Activated CD4-positive, alpha-beta T cell treated with anti-CD3 and anti-CD28 coated beads, Interleukin-2, amount 50 U/mL, for 1 hour (primary cell): ENCODE measurements at places on chromosomes 4 and X.

GRCh38 chr4:117588771-117589170, 445.5 kb upstream of the NDST3 start:
- DNase-seq = no peak

DNA sequence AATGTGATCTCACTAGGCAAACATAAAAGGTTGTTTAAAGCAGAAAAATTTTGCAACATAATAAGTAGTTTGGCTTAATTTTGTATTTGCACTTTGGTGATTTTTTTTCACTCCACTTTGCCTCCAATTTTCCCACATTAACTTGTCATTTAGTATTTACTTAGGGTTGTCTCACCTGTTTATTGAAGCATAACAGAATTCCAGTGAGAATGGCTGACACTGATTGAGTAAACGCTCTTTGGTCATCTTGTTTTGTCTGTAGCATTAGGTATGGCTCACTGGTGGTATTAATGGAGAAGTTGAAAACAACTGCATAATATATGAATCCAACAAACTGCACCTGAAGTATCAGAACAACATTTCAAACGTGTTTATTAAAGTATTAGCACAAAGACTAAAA, 799.5 kb upstream of the ADGRL3 start:
- DNase-seq = no peak

GRCh38 chr4:145045180-145045579, 52.8 kb downstream of the ANAPC10 start:
- DNase-seq = no peak

GRCh38 chrX:1592470-1593142, 1.2 kb downstream of the AKAP17A start:
- DNase-seq = no peak

DNA sequence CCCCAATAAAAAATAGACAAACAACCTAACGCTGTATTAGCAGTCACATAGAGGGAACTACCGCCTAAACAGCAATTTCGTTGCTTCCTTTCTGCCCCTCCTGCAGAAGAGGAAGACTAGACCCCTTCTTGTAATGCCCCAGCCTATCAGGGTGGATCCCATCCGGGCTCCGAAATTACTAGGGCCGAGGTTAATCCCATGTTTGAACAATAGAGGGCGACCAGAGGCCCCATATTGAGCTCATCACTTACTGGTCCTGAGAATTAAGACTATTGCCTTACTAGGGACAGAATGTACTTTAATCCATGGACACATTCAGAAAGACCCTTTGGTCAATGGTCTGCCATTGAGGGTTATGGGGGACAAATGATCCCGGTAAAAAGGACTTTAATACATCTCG, 11.8 kb upstream of the ZNF630 start:
- DNase-seq = peak; percentile 35

GRCh38 chr4:151917145-151917734, 156.4 kb upstream of the GATB start:
- DNase-seq = no peak

- DNase-seq = no peak
Observed at GRCh38 chr4:183107891-183108459, 8.9 kb downstream of the WWC2 start.

- no peak for DNase-seq
Observed at GRCh38 chr4:100417565-100417964, 100.3 kb downstream of the EMCN start.

- no peak for DNase-seq
Observed at GRCh38 chrX:149121206-149121920, 383.7 kb downstream of the IDS start.

DNA sequence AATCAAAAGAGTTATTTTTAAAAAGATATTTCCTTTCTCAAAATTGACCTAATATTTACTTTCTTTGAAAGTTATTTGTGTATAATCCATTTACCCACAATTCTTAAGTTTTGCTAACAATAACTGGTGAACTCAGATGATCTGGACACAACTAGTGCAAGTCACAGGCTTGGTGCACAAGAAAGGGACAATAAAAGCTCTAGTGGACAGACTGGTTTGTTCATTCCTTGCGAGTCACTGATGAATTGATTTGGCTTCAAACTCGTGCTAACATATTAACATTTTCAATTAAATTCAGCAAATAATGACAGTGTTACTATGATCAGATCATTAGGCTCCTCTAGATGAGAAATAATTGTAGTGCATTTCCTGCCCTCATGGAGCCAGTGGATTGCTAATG, 169.2 kb downstream of the BMPR1B start:
- DNase-seq = no peak

DNA sequence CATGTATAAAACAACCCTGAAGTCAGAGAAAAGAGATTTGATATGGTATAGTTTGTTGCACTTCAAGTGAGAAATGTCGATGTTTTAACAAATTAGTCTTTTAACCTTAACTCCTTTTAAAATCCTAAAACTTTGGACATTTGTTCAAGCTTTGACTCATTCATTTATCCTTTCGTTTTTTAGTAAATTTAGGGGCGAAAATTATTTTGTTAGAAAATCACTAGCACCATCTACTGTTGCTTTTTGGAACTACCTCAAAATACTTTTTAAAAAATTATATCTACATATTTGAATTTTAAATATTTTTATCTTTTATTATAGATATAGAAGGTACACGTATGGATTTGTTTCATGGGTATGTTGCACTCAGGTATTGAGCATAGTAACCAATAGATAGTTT, 165.1 kb upstream of the POF1B start:
- no peak for DNase-seq

GRCh38 chr4:18578307-18578706, 556.8 kb upstream of the LCORL start:
- no peak for DNase-seq

- no peak for DNase-seq
Observed at GRCh38 chrX:132676561-132677186, 187.8 kb upstream of the MBNL3 start.

DNA sequence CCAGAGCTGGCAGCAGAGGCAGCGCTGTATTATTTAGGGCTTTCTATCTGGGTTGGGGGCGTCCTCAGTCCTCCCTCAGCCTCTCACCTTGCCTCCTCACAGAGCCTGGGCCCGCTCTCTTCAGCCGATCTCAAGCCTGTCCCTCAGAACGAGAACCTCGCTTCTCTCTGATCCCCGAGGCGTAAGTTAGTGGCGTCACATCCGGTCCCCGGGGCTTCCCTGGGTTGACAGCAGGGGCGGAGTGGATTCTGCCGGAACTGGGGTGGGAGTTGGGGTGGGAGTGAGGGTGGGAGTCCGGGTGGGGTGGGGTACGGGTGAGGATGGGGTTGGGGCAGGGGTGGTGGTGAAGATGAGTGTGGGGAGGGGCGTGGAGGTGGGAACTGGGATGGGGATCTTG, at the start of gene MAGEA10:
Gene MAGEA10 (minus strand): TSS at position 190 of the 397 bp plus-strand sequence. CDS start 2,957 bp downstream, outside the sequence.
- no peak for DNase-seq

GRCh38 chr4:74058048-74058651, 19.7 kb upstream of the CXCL3 start:
- DNase-seq = no peak
